ENCODE measurements at places on chromosomes 12 and 14.

- no peak for DNase-seq
Measured at GRCh38 chr14:95483309-95484165, 32.9 kb downstream of the SYNE3 start.

- DNase-seq: no peak
Measured at GRCh38 chr12:117580718-117581062, 219.3 kb upstream of the NOS1 start.

- no peak for DNase-seq
Measured at GRCh38 chr12:25583545-25583944, 30.5 kb upstream of the LMNTD1 start.

- DNase-seq: no peak
Measured at GRCh38 chr12:50387972-50388478, 8.4 kb downstream of the FAM186A start.

DNA sequence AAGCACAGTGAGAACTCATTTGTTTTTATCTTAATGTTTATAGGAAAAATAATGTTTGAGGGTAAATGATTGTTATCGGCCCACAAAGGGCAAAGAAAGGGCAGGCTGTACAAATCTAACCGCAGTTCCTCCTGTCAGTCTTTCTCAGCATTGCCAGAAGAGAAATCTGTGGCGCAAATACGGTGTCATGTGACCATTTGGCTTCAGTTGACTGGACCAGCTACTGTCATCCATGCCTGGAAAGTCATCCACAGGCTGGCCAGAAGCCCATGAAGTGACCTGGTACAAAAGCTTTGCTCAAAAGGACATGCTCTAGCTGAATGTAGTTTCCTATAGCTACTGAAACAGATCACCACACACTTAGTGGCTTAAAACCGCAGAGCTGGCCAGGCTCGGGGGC lies 43.6 kb downstream of the HCAR2 start:
- DNase-seq: no peak

DNA sequence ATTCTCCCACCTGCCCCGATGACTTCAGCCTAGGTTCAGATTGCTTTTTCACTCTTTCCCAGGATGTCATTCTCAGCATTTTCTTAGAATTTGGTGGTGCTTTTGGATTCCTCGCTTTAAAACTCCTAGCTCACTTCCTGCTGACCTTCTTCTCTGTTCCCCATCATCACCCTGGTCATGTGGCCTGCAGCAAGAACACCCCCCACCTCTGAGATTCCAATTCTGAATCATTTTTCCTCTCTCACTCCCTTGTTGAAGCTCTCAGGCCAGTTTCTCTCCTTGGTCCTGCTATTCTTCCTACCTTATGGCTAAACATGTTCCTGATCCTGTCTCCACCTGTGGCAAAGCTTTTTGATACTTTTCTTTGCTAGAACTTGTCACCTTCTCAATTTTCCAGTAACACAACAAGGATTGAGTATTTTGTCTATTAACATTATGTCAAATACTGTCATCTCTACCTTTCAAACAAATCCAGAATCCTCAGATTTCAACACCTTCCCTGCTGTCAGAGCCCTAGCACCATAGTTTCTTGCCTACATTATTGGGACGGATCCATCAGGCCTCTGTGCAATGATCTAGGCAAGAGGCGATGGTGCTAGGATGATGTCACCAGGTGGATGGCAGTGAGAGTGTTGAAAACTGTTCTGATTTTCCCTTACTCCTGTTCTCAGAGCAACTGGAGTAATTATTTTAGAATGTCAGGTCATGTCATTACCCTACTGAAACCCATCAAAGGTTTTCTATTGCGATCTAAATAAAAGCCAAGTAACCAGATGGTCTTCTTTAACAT lies 233.7 kb downstream of the MON2 start:
- no peak for DNase-seq

GRCh38 chr12:25276199-25276937 lies 25.6 kb upstream of the KRAS start:
- DNase-seq: no peak

- DNase-seq: no peak
Measured at GRCh38 chr12:45421736-45422135, 205.8 kb downstream of the ANO6 start.

GRCh38 chr12:120468325-120468820 lies 1.2 kb downstream of the SRSF9 start:
- DNase-seq: no peak

DNA sequence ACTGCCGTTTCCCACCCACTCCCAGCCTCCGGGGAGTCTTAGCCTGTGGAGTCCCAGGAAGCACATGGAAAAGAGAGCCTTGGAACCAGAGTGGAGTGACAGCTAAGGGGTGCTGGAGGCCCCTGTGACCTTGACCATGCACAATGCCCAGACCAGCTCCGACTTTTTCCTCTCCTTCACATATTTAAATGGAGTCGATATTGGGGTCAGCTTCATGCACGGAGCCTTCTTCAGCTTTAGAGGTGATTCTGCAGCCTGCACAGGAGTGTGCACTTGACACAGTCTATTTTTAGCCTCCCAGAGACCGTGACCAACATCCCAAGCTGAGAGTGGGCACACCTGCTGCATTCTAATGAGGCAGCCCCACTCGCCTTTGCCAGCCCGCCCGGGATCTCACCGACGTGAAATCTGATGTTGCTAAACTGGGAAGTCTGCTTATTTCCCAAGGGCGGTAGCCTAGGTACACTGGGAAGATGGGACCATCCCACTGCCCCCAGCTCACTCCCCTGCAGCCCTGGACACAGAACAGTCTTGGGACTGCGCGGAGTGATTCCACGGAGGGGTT lies 47.5 kb downstream of the PRMT8 start:
- no peak for DNase-seq
